ENCODE measurements at places on chromosomes 1 and 21.

- no peak for DNase-seq
Measured at GRCh38 chr1:201406831-201407406, 7.8 kb upstream of the LAD1 start.

GRCh38 chr1:156851779-156852417, 7.0 kb downstream of the INSRR start:
- DNase-seq: no peak

DNA sequence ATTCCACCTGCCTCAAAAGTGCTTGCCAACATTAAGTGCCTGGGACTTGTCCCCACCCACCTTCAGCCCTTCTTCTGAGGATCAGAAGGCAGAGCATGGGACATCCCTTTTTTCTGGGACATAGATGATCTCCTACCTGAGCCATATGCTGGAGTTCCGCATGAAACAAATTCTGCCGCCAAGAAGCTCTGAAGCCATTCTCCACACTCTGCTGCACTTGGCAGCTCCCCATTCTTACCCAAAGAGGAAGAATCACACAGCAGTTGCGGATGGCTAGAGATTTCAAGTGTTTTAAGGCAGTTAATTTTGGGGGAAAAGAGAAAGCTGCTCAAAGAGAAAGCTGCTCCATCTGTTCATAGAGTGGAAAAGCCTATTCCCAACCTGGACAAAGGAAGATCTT, 197.3 kb upstream of the COA6 start:
- DNase-seq: no peak

DNA sequence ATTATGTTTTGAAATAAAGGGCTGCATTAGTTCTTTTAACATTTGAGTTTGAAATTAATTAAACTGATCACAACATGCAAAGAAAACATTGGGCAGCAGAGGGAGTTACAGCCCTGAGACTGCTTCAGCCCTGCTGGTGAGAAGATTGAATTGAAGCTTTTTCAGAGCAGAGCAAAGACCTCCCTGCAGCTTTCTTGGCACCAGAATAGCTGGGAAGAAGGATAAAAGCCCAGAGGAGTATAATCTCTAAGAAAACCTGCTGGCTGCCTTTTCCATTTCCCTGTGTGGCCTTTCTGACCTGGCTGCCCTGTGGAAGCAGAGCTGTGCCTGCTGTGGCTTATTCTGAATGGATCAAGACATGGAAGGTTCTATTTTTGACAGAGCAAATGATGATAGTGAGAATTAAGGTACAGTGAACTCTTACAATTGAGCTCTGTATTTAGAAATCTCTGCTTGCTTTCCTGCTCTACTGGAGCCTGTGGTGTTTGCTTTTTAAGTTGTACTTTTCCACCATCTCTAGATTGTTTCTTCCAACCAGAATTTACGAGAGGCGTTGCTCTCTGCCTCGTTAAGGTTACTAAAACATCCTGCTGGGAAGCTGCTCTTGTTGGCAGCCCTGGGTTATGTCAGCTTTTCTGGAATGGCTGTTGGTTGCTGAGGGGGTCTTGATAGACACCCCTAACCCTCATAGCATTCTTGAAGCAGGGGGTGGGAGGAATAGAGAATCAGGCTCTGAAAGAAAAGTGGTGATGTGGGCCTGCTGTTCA, 9.9 kb downstream of the SNRPE start:
- DNase-seq: peak; percentile 47

- DNase-seq: no peak
Measured at GRCh38 chr1:221444346-221444745, 297.5 kb downstream of the DUSP10 start.

DNA sequence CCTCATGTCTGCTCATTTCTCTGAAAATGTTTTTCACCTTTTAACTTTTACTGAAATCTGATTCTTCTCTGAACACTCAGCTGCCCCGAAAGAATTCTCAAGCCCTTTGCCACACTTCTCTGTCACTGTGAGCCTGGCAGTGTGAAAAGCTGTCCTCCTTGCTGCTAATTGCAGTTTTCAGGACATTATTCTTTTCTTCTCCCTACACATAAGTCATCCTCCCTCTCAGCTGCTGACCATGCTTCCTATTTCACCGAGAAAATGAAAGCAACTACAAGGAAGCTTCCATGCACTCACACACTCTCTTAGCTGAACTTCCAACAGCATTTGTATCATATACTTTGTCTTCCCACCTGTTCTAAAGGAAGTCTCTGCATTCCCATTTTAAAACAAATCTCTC, 15.8 kb downstream of the OLFM3 start:
- DNase-seq: no peak

DNA sequence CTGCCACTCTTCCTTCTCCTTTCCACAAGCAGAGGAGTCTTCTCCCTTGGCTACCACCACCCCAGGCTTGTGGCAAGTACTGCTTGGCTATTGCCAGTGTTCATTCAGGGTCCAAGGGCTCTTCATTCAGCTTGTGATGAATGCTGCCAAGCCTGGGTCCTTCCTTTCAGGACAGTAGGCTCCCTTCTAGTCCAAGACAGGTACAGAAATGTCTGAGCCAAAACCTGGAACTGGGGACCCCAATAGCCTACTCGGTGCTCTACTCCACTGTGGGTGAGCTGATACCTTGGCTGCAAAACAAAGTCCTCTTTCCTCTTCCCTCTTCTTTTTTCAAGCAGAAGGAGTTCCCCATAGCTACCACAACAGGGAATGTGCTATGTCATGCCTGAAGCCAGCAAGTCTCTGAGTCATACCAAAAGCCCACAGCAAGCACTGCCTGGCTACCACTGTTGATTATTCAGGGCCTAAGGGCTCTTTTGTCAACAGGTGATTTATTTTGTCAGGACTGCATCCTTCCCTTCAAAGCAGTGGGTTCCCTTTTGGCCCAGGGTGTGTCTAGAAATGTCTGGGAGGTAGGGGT, 268.9 kb downstream of the HHAT start:
- DNase-seq: no peak

GRCh38 chr1:162055062-162055461, 14.4 kb upstream of the NOS1AP start:
- no peak for DNase-seq

- DNase-seq: no peak
Measured at GRCh38 chr1:190476806-190477205, 858 bp downstream of the BRINP3 start.

- no peak for DNase-seq
Measured at GRCh38 chr1:81834921-81835698, 34.4 kb downstream of the ADGRL2 start.

- DNase-seq: no peak
Measured at GRCh38 chr1:167512046-167512654, 6.2 kb downstream of the CD247 start.

- no peak for DNase-seq
Measured at GRCh38 chr1:24727501-24728216, 17.6 kb upstream of the CLIC4 start.

DNA sequence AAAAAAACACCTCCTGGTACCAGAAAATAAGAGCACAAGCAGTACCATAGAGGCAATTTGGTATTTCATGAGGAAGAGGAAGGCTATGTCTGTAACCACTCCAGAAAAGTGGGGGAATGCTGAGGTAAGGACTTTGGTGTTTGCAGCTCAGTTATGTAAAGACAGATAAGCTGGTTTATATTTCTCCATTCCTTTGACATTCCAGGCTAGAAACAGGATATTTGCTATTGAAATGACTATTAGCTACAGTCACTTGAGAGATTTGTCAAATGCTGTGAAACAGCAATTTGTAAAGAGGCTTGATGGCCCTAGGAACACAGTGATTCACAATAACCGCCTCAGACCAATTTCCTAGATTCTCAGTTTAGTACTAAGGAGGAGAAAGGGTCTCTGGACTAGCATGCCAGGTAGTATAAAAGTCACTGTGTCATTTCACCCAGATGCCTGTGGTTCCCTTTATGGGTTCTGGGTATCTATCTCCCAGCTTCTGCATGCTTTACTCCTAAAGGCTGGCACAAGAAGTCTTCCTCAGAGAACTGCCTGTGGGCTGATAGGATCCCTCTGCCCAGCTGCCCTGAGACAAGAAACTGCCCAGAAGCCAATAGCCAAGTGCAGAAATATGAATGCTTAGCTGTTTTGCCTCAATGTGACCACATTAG, 80.5 kb downstream of the VCAM1 start:
- no peak for DNase-seq

GRCh38 chr1:222845763-222846162, 30.9 kb downstream of the DISP1 start:
- DNase-seq: no peak

- no peak for DNase-seq
Measured at GRCh38 chr1:53987880-53988279, 30.1 kb downstream of the LDLRAD1 start.

All from T-helper 2 cell (primary cell).